ENCODE measurements at places on chromosomes 11 and 22.
A peak's percentile ranks its signal among the peaks of the same experiment; 100 is the strongest.

DNA sequence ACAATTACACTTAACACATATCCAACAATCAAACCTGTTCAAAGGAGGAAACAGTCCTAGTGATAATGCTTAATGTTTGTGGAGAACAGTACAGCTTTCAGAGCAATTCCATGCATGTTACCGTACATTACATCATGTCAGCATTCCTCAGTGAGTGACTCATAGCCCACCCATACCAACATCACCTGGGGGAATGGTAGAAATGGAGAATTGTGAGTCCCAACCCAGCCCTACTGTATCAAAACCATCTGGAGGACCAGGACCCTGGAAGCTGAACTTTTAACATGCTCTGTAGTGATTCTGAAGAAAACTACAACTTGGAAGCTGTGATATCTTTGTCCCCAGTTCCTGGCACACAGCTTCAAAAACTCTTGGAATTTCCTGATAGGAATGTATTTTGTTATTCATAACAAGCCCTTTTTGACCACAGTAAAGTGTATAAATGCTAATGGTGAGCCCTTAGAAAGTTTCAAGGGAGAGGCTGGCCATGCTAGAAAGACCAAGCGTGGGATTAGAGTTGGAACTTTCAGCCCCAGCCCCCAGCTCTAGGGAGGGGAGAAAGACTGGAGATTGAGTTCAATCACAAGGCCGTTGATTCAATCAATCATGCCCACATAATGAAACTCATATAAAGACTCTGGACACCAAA is 301.1 kb downstream of the BUD13 start:
- DNase-seq, result no peak

DNA sequence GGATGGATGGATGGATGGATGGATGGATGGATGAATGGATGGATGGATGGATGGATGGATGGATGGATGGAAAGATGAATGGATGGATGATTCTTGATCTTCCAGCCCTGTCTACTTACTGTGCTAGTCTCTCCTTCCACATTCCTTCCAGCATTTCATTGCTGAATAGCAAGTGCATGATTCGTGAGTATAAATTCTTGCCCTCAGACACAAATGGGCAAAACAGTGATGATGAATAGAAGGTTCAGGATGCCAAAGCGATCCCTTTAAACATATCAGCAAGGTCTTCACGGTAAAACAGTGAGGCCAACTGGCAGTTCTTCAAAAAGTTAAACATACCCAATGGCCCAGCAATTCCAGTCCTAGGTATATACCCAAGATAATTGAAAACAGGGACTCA is 400.2 kb downstream of the MN1 start:
- DNase-seq, result no peak

- no peak for DNase-seq
Measured at GRCh38 chr11:113668255-113668654, 37.9 kb downstream of the TMPRSS5 start.

DNA sequence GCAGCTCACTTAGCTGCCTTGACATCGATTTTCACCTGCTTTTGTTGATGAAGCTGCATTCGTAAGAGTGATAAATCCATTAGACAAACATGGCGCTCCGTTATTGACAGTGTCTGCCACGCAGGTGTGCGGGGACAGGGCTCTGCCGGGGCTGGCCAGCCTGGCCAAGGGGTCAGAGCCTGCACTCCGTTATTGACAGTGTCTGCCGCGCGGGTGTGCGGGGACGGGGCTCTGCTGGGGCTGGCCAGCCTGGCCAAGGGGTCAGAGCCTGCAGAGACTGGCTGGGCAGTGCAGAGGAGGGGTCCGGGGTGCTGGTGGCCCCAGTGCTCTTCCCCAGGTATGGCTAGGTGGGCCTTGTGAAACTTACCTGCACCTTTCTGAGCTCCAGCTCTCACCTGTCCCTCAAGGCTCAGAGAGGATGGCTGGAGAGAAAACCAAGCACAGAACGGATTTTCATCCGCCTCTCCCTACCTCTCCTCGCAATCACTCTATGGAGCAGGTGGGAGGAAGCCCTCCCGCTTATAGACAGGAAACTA is 101.6 kb upstream of the B3GAT1 start:
- DNase-seq, result no peak

- peak; percentile 50 for DNase-seq
Measured at GRCh38 chr22:50058906-50059880, 1.1 kb upstream of the TTLL8 start.

- peak; percentile 33 for DNase-seq
Measured at GRCh38 chr11:133078591-133079404, 453.5 kb downstream of the OPCML start.

GRCh38 chr11:124717421-124717785 is 22.3 kb upstream of the NRGN start:
- DNase-seq, result no peak

- no peak for DNase-seq
Measured at GRCh38 chr11:64373598-64373974, 14.6 kb downstream of the RPS6KA4 start.

- no peak for DNase-seq
Measured at GRCh38 chr11:96894587-96894986, 504.8 kb downstream of the JRKL start.

DNA sequence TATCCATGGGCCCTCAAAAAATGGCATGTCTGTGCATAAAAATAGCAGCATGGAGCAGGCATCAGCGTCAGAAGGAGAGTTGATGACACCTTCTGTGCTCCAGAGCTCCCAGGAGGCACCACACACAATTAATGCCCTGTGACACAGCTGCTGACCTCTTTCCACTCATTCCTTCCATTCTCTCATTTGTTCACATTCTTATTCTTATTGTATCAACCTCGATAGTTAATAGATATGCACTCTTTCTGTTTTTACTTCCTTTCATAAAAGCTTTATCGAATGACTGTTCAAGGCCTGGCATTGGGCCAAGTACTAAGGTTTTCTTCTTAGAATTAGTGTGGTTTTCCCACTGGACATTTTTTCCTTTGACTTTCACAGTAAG is 266.0 kb upstream of the MTNR1B start:
- DNase-seq, result no peak

DNA sequence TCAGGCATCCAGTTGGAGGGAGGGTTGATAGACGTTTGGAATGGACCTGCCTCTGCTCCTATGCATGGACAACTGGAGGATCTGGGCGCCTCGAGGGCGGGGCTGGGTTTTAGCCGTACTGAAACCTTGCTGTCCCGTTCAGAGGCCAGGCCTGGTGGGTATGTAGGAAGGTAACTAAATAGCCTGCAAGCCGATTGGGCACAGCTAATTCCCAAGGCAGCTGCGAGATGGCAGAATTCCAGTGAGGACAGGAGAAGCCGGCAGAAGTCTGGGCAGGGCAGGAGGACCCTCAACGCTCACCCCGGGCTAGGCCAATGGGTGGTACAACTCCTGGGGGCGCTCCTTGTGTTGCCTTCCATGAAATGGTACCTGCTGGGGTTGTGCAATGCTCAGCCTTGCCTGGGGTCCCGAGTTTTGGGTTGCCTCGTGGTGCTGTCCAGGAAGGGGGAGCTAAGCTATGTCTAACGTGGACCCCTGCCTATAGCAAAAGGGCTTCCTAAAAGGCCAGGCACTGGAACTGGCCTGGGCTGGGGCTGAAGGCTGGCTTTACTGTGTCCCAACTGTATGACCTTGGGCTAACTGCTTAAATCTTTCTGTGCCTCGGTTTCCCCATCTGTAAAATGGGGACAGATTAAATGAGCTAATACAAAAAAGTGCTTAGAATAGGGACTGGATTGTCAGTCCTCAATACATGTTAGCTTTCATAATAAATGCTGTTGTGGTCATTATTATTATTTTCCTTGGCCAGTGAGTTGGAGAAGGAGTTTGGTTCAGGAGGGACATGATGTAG is 30.1 kb upstream of the CD82 start:
- no peak for DNase-seq

DNA sequence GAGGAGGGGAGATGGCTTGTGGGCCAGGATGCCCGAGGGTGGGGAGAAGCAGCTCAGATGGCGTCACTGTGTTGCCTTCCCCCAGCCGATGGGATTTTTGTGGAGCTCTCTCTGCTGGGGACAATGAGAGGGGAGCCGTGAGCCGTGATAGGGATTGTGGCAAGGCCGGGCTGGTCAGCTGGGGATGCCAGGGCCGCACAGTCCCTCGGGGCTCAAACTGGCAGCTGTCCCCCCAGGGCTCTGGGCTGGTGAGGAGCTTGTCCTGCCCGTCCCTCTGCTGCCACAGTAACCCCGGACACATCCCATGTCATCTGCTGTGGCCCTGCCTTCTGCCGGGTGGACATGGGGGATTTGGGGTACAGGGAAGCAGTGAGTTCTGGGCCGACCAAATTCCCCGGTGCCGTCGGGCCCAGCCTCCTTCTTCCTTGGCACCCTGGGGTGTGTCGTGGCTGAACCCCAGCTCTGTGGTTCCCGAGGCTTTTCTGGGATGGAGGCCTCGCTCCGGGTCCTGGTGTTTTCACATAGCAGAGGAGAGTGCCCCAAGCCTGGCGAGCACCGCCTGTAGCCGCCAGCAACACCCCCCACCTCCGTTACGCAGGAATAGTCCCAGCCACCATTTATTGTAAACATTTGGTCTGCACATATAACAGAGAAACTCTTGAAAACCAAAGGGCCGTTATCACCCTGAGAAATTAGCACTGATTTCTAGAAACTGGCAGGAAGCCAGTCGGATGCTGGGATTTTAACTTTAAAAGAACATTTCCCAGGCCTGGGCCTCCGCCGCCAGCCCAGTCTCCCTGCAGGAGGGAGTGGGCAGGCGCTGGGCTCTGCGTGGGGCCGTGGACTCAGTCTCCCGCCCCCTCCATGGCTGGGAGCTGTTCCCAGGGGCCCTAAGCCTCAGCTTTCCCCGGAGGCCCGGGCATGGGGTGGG is 9.9 kb downstream of the BRSK2 start:
- DNase-seq, result no peak

GRCh38 chr11:40162901-40163883 is 1296.3 kb downstream of the LRRC4C start:
- DNase-seq, result no peak

DNA sequence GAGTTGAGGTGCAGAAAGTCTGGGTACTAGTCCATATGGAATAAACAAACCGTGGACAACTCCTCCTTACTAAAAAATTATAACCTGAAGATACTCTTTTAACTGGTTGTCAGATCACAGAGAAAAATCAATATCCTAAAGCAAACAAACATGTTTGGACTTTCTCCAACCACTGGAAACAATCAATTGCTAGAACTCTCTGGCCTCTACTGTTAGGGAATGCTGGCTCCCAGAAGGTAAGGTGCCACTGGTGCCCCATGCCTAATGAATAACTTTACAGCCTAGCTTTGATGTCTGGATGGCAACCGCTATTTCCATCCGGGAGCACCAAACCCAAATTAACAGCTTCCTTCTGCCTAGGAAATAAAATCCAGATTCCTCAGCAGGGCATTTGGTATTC is 74.5 kb downstream of the AMBRA1 start:
- no peak for DNase-seq

GRCh38 chr22:30043161-30043560 is 37.1 kb upstream of the HORMAD2 start:
- DNase-seq, result no peak

GRCh38 chr11:119100994-119101758 is 477 bp downstream of the DPAGT1 start:
- DNase-seq, result no peak

- DNase-seq, result no peak
Measured at GRCh38 chr22:44456661-44457412, 41.2 kb downstream of the RTL6 start.

DNA sequence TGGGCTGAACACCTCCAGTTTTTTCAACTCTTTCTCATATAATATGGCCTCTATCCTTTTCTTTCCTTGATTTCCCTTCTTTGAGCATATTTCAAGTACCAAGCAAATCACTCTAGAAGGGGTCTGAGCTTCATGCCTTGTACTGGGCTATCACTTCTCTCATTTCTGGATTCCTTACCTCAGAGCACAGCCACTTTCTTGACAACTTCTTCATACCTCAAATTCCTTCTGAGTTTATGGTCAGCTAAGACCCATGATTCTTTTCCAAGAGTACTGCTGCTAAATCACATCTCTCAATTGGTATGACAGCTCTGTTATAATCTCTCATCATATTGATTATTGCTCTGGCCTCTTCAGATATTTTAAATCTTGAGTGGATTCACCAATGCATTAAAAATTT is 224.8 kb upstream of the ZBED5 start:
- no peak for DNase-seq
